ENCODE measurements at places on chromosomes 4 and X.

DNA sequence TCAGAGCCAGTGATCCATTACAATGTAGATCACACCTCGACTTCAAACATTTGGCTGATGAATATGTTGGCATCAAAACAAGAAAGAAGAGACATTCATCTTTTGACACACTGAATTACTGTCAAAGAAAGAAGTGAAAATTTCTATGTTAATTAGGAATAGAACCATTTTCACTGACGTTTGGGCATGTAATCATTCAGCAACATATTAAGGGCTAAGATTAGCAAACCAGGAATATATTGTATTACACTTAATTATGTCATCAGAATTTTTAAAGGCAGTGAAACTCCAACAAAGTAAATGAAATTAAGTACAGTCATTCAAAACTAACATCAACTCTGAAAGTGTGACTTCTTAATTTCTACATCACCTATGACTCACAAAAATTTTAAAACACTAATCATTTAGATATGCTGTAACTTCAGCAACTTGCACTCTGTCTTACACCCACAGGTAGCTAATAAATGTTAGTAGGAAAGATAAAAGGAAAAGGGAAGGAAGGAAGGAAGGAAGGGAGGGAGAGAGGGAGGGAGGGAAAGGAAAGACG is 1.4 kb upstream of the SMR3A start:
- DNase-seq = no peak

- DNase-seq = no peak
Observed at GRCh38 chrX:86507331-86507730, 359.1 kb downstream of the DACH2 start.

- no peak for DNase-seq
Observed at GRCh38 chrX:9871701-9872268, 85.6 kb downstream of the SHROOM2 start.

DNA sequence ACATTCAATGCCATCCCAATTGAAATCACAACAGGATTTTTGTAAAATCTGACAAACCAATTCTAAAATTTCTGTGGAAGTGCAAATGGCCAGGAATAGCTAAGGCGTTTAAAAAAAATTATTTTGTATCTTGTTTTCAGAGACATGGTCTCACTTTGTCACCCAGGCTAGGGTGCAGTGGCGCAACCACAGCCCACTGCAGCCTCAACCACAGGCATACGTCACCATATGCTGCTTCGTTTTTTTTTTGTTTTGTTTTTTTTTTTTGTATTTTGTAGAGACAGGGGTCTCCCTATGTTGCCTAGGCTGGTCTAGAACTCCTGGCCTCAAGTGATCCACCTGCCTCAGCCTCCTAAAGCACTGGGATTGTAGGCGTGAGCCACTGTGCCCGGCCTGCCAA is 24.5 kb downstream of the ZNF41 start:
- DNase-seq = no peak

- no peak for DNase-seq
Observed at GRCh38 chr4:101009471-101009870, 337.9 kb downstream of the PPP3CA start.

- no peak for DNase-seq
Observed at GRCh38 chr4:44479731-44480130, 31.1 kb upstream of the KCTD8 start.

- DNase-seq = no peak
Observed at GRCh38 chr4:156974264-156974663, 2.7 kb upstream of the PDGFC start.

DNA sequence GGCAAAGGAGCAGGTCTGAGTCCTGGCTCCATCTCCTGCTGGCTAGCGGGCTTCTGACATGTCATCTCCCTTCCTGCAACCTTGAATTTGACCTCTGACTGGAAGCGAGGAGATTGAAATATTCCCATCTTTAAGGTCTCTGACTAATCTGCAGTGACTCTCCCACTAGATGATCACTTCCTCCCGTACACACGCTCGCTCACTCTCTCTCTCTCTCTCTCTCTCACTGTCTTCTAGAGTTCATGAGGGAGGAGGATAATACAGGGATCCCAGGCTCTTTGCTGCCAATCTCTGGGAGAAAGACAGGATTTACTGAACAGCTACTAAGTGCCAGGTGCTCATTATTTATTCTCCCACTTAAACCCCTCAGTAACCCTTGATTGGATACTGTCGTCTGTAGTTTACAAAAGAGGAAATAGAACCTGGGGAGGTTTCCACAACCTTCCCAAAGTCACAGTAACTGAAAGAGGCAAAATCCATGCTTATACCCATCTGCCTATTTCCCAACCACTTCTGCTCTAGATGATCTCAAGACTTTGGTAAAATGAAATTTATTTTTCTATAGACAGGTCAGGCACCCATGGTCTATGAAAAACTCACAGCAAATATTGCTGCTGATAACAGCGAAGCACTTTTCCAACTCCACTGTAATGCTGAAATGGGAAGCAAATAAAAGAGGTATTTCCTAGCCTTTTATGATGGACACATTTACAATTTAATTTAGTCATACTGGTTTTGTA is 193.5 kb upstream of the C1QTNF7 start:
- no peak for DNase-seq

DNA sequence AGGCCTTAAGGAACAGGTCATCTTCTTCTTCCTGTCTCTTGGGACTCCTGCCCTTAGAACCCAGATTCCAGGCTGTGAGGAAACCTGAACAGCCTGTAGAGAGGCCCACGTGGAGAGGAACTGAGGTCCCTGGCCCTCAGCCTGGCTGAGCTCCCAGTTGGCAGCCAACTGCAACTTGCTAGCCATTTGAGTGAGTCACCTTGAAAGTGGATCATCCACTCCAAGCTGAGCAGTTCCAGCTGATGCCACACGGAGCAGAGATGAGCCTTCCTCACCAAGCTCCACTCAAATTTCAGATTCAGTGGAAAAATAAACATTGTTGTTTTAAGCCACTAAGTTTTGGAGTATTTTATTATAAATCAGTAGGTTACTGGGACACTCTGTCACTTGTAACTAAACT is 392.5 kb downstream of the BCOR start:
- no peak for DNase-seq

GRCh38 chr4:8908206-8908893 is 36.7 kb upstream of the HMX1 start:
- no peak for DNase-seq

GRCh38 chrX:101530944-101531343 is 19.4 kb upstream of the ARMCX1 start:
- no peak for DNase-seq

GRCh38 chrX:48487362-48487798 is 11.4 kb downstream of the FTSJ1 start:
- peak; percentile 64 for DNase-seq

- no peak for DNase-seq
Observed at GRCh38 chr4:179399054-179399782, 1957.0 kb upstream of the AGA start.

- DNase-seq = no peak
Observed at GRCh38 chr4:77802402-77802801, 16.8 kb downstream of the CNOT6L start.

DNA sequence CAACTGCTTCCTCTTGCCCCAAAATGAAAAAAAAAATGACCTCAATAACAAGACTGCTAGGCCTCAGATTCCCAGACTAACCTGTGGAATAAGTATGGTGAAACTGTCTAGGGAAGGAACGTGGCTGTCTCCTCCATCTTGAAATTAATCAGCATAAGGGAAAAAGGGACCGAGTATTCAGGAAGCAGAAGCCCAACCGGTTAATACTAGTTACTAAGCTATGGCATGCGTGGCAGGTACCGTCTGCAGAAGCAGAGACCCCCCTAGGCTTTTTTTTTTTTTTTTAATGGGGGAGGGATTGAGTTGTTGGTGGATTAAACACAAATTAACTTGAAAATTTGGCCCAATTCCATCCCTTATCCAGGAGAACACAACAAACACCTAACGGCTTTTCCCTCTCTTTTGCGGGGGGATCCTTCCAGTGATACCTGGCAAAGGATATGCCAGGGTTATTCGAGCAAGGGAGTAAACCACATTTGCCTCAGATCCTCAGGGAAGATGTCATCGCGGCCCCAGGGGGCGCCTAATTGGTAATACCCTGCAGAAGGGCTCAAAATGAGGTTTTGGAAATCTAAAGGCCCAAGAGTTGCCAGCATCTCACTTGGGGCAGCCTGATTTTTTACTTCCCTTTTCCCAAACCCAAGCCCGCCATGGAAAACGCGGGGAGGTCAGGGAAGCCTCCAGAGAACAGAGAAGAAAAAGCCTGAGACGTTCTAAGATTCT is 893 bp downstream of the RLIM start:
- no peak for DNase-seq

DNA sequence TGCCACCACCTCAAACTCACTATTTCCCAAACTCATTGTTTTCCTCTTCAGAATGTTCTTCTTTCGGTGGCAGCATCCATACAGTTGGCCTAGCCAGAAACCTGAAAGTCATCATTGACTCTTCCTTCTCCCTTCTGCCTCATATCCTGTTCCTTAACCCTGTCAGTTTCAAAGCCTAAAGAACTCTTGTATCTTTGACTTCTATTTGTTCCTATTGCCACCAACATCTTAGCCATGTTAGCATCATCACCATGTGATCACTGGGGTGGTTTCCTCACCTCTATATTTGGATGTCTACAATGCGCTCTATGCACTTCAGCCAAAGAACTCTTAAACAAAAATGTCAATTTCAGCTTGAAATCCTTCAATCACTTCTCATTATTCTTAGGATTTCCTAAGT is 29.0 kb downstream of the DDX60L start:
- DNase-seq = no peak

DNA sequence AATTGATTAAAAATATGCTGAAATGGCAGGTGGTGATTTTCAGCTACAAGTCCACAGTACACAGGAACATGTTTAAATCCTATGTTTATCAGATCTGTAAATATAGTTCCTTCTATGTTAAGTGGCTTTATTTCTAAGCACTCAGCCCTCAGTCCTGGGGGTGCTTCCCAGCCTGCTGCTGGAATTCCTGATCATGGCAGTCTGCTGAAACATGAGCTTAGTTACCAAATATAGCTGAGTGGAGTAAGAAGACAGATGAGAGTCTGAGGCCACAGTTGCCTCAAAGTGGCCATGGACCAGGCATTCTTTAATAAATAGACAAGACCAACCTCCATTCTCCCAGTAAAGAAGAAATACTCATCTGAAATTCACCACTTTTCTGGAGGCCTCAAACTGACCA is 17.1 kb upstream of the DDX60 start:
- no peak for DNase-seq

GRCh38 chr4:3371033-3372001 is 70.5 kb upstream of the HGFAC start:
- no peak for DNase-seq

DNA sequence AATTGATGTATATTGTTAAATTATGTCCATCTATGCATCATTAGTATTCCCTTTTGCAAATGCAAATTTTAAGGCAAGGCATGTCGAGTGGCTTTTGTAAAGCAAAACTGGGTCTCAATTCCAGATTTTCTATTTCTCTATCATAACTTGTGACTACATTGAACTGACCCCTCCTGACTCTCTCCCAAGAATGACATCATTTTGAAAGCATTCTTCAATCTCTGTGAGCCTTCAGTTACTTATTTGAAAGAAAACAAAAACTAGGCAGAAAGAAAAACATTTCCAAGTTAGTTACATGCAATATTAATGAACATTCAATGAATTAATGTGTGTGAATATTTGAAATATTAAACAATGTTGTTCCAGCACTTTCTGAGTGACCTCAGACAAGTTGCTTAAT is 314.3 kb upstream of the CLNK start:
- no peak for DNase-seq

GRCh38 chrX:19487520-19488200 is 27.6 kb downstream of the MAP3K15 start:
- DNase-seq = no peak

- no peak for DNase-seq
Observed at GRCh38 chr4:106602711-106603110, 234.1 kb upstream of the GIMD1 start.

DNA sequence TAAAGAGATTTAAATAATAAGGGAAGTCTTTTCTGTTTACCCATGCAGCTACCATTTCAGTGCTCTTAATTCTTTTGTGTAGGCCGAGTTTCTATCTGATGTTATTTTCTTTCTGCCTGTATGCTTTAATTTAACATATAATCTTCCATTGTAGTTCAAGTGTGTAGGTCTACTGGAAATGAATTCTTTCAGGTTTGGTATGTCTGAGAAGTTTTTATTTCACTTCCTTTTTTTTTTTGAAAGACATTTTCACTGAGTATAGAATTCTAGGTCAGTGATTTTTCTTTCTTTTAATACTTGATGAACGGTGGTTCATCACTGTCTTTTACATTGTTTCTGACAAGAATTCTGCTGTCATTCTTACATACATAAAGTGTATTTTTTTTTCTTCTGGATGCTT is 42.1 kb downstream of the VAMP7 start:
- no peak for DNase-seq

GRCh38 chr4:74444891-74445642 is at the start of gene AREG:
TSS of gene AREG (plus strand) at chr4:74445136. CDS start at chr4:74445346, 210 bp downstream.
- peak; percentile 58 for DNase-seq

DNA sequence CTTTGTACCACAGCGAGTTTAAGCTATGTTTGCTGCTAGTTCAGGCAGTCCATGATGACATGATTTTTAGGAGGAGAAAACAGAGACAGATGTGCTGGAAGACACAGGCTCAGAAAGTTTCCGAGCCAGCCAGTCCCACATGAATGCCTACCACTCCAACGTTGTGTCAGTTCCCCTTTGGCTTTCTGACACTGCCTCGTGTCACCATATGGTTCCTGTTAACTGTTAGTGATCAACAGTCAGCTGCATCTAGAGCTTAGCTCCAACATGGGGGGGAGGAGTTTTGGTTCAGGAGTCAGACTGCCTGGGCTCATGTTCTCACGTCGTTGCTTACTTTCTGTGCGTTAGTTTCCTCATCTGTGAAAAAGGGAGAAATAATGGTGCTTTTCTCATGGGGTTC is 343.7 kb downstream of the MID1IP1 start:
- DNase-seq = no peak

GRCh38 chrX:16658284-16658683 is 8.3 kb downstream of the S100G start:
- peak; percentile 0 for DNase-seq

DNA sequence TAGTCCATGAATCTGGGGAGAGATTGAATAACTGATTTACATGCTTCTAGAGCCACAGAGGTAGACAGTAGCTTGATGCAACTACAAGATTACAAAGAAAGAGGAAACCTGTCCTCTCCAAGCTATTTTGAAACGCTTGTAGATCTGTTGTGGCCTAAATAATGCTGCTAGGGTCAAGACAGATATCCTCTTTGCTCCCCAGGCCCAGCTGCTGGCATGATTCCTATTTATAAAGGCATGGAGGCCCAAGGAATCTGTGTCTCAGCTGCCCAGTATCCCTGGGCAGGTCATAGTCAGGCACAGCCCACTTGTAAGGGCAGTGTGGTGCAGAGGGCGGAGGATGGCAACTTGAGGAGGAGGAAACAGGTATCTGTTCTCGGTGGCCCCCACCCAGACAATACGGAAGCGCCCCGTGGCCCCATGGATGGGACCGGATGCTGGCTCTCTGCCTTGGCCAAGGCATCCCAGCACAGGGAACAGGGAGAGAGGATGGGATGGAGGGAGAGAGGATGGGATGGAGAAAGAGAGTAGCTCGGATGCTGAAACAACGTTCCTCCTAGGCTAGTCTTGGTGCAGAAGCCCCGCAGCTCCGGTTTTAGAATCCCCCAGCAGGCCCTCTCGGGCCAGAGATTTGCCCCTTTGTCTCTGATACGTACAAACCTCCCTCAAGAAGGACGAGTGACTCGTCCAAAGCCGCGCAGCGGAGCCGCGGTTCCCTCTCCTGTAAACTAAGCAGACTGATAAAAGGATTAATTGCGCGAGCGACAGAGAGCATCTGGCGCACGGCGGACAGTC is 767 bp upstream of the SMIM20 start:
- DNase-seq = no peak
